ENCODE measurements at places on chromosomes 6 and 20.

DNA sequence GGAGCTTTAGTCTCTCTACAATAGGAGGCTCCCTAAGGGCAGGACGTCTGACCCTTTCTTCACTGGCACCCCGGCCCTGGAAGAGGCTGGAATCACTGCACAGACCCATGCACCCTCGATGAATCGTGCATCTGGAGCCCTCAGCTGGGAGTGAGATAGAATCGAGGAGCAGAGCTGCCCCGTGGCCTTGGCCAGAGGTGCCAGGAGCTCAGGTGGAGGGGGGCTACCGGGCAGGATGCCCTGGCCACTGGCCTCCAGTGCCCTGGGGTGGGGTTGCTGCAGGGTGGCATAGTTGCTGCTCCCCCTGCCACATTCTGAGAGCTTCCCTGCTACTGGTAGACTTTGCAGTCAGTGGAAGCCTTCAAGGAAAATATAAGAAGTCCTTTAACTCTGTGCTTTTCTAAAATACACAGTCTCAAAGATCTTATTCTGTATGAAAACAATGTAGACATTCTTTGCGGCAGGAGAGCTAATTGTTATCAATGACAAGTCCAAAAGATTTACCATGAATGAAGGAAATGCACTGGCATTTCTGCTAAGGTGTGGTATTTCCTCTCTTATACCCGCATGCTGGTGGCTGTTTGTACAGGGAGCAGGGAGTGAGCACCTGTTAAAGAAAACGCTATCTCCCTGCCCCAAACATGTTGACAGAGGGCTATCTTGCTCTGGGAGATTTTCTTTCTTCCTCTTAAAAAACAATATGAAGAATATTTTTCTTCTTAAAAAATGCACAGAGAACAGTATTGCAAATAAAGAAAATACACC lies 122.8 kb downstream of the C6orf118 start:
- no peaks in the 10 kb centered on the region for H3K4me1 ChIP-seq
- H3K36me3 ChIP-seq = no peaks in the 10 kb centered on the region
- H3K27ac ChIP-seq = no peak overlapping the region
- DNase-seq = no peak

DNA sequence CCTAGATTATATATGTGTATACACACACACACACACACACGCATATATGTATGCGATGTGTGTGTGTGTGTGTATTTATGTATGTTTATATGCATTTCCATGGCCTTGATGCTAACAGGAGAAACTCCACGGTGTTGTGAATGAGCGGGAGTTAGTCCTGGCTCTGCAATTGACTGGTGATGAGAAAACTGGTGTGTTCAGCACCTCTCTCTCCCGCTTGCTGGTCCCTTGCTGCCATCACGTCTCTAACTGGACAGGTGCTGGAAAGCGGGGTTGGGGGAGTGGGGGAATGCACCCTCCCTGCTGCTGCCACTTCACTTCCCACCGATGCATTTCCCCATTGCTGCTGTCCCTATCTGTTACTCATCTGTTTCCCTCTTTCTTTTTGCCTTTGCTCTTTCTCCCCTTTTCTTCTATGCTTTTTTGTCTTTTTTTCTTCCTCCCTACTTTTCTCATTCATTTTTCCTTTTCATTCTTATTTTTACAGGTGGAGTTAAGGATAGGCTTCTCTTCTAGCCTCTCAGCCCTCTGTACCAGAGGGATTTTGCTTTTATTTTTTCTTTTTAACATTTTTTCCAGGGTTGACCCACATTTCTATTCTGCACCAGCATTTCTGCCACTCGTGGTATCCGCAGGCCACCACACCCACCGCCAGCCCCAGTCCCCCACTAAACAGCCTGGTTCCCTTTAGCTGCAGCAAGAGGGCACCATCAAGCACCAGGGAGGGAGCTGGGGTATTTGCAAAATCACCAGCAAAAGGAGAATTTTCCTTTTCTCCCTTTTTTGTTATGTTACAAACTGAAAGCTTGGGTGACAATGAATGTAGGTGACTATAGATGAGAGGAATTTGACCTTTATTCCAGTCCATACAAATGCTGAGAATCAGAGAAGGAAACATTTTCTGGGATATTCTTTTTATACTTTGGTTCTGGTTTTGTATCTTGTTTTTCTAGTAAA lies 115.6 kb downstream of the TCP11 start:
- no peak overlapping the region for H3K4me3 ChIP-seq
- no peak for DNase-seq
- H3K36me3 ChIP-seq = no peaks in the 10 kb centered on the region
- no peaks in the 10 kb centered on the region for H3K27me3 ChIP-seq
- H3K27ac ChIP-seq = peak overlapping the region; percentile 92

DNA sequence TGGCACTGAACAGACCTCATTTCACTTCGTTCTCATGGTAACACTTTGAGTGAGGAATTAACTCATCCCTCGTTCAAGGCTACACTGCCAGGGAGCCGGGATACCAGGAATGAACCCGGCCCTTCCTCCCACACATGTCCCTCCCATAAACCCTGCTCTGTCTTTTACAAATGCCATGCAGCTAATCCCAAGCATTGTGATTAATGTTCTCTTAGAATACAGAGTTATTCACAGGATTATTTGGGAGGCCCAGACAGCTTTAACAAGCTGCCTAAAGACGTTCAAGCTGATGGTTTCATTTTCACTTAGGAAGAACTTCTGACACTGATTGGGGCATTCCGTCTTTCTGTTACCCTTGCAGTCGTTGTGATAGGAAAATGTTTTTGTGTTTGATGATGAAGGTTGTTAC lies 42.5 kb upstream of the CD83 start:
- DNase-seq = peak; percentile 69
- H3K36me3 ChIP-seq = no peaks in the 10 kb centered on the region
- peak overlapping the region; percentile 23 for H3K27ac ChIP-seq
- no peaks in the 10 kb centered on the region for H3K4me1 ChIP-seq
- H3K27me3 ChIP-seq = no peaks in the 10 kb centered on the region

GRCh38 chr20:36030149-36030548 lies 61.8 kb downstream of the CNBD2 start:
- H3K4me1 ChIP-seq = no peaks in the 10 kb centered on the region
- no peak overlapping the region for H3K27ac ChIP-seq
- H3K36me3 ChIP-seq = no peaks in the 10 kb centered on the region
- no peaks in the 10 kb centered on the region for H3K27me3 ChIP-seq
- no peak for DNase-seq

GRCh38 chr20:45343532-45344167 lies 4.6 kb downstream of the SDC4 start:
- H3K36me3 ChIP-seq = peaks cover 6% of the 10 kb centered on the region
- peak; percentile 90 for DNase-seq
- H3K27ac ChIP-seq = peak overlapping the region; percentile 95
